Ecto neural progenitor cell (in vitro differentiated cells): ENCODE measurements at places on chromosomes 1 and 21.

DNA sequence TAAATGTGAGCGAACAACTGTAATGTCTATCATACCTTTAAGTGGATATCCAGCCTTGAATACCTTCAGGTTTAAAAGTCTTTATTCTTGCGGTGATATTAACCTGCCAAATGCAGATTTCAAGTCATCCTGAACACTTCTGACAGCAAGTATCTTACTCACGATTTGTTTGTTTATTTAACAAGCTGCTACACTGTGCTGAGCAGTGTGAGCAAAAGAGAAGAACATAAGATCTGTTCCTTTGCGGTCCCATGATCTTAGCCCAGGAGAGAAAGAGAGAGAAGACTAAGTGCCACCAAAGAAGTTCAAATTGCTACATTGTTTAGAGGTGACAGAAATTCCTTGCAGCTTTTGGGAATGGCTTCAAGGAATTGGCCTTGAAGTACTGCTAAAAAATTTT lies 9.5 kb upstream of the IL24 start:
- no peak for DNase-seq

DNA sequence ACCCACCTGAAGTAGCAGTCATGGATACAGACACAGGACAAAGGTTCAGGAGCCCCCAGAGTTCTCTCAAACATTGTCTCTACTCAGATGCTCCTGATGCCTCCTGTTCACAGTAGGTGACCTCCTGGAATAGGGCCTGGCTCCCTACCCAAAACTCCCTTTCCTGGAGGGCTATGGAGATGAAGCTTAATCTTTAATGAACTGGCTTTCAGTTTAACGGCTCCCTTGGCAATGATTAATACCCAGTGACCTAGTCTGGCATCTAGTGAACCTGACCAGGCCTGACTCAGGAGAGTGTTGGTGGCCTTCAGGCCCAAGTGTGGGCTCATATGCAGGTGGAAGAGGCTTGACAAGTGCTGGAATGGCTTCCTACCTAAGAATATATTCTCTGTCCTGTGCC lies 65.2 kb upstream of the TRABD2B start:
- no peak for DNase-seq

- DNase-seq: no peak
These were observed 133.4 kb downstream of the COP1 start for GRCh38 chr1:176073524-176074157.

DNA sequence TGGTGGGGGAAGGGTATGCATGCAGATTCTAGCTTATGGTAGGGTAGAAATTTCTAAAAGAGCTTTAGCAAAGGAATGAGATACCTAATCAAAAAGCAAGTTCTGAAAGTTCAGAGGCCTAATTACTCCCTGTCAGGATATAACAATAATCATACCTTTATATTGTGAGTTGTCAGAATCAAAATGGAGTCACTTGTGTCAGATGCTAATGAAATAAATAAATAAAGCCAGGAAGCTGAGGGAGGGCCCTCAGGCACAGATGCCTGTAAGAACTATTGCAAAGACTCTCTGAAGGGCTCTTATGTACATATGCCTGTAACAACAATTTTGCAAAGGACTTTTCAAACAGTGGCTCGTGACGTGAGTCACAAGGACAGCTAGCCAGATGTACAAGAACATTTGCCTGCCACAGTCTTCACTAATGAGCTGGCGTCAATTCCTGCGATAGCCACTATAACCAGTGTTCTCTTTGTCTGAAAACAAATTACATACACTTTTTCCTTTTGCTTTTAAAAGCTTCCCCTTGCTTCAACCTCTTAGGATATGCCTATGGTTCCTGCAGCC lies 27.4 kb upstream of the DNASE2B start:
- DNase-seq: no peak

DNA sequence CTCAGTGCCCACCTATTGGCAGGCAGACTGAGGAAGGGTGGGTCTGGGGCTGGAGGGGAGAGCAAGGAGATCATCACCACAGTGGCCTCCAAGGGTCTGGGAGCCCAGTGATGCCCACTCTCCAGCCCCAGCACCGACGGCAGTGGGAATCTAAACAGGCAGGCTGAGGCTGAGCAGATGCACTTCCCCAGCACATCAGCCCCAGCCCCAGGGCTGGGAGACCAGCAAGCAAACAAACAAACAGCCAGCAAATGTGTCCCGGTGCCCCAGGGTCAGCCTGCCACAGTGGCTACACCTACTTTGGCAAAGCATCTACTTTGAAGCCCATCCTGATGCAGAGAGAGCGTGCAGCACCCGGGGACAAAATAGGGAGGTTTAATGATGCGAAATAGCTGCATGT lies 216.3 kb upstream of the ZC3H12A start:
- no peak for DNase-seq

DNA sequence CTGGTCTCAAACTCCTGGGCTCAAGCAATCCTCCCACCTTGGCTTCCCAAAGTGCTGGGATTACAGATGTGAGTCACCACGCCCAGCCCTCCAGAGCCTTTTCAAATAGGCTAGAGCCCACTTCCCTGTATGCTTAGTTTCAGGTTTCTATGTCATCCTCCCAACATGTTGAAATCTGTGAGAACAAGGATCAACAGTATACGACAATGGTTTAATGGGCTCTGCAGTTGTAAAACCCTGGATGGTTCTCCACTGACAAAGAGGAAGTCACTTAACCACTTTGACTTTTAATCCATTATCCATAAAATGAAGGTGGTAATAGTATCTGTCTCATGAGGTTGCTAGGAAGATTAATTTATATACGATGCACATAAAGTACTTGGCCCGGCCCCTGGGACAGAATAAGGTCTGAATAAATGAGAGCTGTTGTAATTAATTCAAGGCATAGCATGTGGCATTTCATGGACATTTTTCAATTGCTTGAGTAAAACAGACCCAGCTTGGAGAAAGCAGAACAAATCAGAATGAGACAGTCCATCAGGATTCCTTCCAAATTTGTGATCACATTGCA lies 113.9 kb upstream of the ZNF648 start:
- DNase-seq: no peak

DNA sequence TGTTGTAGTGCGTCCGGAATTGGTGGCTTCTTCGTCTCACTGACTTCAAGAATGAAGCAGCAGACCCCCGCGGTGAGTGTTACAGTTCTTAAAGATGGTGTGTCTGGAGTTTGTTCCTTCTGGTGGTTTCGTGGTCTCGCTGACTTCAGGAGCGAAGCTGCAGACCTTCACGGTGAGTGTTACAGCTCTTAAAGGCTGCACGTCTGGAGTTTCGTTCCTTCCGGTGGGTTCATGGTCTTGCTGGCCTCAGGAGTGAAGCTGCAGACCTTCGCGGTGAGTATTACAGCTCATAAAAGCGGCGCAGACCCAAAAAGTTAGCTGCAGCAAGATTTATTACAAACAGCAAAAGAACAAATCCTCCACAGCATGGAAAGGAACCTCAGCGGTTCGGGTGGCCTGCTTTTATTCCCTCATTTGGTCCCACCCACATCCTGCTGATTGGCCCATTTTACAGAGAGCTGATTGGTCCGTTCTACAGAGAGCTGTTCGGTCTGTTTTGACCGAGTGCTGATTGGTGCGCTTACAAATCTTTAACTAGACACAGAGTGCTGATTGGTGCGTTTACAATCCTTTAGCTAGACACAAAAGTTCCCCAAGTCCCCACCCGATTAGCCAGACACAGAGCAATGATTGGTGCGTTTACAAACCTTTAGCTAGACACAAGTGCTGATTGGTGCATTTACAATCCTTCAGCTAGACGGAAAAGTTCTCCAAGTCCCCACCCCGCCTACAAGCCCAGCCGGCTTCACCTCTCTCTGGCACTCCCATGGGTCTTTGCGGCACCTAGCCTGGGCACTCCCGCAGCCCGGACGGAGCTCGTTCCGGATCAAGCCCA lies 49.6 kb upstream of the KRTAP19-8 start:
- no peak for DNase-seq

- peak; percentile 29 for DNase-seq
These were observed 421.5 kb downstream of the PTPRU start for GRCh38 chr1:29657816-29658215.

GRCh38 chr1:244171241-244171985 lies 120.3 kb downstream of the ZBTB18 start:
- DNase-seq: no peak

DNA sequence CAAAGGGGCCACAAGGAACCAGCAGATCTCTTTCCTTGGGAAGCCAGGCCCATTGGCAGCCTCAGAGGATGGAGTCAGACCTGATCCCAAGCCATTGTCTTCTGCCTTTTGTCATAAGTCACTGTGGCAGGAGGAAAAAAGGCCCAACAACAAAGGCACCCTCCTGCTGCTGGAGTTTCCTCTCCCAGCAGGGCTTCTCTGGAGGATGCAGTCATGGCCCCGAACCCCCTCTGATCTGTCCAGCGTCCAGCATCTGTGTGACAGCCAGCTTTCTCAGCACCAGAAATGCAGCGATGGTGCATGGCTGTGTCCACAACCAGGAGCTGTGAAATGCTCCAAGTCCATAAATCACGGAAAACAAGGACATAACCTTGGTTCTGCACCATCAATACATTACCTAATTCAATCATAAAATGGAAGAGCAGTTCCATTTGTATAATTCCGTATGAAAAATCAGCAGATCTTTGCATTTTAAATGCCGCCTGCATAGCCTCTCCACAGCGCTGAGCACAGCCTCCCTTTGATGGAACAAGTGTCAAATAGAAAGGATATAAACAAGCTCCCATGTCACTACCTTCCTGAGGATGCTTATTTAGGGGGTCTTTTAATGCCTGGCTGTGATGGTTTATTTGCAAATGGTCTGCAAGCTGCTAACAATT lies 30.6 kb downstream of the AJAP1 start:
- DNase-seq: no peak

GRCh38 chr1:204758601-204759000 lies 73.1 kb upstream of the LRRN2 start:
- DNase-seq: no peak

DNA sequence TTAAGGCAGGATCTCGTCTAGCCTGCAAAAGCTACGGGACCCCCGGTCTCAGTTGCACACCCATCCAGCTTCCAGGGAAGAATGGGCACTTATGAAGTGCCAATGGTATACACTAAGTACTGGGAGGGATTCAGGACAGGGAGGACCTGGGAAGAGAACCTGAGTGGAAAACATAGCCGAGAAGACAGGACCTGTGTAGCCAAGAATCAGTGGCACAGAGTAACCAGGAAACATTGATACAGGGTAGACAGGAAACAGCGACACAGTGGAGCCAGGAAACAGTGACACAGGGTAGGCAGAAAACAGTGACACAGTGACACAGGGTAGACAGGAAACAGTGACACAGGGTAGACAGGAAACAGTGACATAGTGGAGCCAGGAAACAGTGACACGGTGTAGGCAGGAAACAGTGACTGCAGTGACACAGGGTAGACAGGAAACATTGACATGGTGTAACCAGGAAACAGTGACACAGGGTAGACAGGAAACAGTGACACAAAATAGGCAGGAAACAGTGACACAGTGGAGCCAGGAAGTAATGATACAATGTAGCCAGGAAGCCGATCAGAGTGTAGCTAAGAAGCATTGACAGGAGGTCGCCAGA lies 138.0 kb upstream of the ARHGEF16 start:
- DNase-seq: no peak

- DNase-seq: no peak
These were observed 219.0 kb downstream of the LRRIQ3 start for GRCh38 chr1:73978964-73979363.

- no peak for DNase-seq
These were observed 47.3 kb downstream of the SAMD13 start for GRCh38 chr1:84348759-84349158.

DNA sequence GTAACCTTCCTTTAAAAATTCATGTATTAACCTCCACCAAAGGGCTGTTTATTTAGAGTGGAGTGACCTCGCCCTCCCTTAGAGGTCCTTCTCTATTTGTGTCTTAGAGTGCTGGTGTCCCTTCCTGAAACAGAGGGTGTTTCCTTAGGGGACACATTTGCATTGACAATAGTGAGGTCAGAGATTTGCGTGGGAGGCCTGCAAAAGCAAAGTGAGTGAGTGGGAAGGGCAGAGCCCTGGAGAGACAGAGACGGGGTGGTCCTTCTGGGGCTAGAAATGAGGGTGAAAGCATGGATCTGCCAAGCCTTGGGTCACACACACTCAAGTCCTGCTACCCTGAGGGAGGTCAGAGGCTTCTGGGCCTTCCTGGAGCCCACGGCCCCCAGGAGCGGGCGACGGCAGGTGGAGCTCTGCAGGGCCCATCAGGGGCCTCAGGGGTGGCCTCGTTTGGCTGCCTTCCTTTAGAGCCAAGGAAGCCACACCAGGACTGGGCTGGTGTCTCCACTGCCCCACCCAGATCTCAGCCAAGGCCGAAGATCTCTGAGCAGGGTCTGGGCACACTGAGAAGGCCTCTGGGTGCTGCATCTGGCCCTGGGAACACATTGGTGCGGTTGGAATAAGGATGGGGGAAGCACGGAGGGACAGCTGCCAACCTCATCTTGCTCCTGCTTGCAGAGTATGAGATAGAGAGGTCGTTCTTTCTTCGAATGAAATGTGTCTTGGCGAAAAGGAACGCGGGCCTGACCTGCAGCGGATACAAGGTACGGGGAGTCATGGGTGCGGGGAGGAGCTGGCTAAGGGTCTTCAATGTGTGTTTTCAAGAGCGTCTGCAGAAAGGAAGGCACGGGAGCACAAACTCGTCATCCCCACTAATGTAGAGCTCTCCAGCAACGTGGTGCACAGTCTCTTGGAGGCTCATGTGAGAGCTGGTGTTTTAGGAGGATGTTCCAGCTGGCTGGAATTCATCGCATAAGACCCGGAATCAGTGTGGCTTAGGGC lies 23.8 kb downstream of the SIM2 start:
- DNase-seq: no peak

- DNase-seq: no peak
These were observed 13.7 kb downstream of the PARS2 start for GRCh38 chr1:54750596-54750995.

DNA sequence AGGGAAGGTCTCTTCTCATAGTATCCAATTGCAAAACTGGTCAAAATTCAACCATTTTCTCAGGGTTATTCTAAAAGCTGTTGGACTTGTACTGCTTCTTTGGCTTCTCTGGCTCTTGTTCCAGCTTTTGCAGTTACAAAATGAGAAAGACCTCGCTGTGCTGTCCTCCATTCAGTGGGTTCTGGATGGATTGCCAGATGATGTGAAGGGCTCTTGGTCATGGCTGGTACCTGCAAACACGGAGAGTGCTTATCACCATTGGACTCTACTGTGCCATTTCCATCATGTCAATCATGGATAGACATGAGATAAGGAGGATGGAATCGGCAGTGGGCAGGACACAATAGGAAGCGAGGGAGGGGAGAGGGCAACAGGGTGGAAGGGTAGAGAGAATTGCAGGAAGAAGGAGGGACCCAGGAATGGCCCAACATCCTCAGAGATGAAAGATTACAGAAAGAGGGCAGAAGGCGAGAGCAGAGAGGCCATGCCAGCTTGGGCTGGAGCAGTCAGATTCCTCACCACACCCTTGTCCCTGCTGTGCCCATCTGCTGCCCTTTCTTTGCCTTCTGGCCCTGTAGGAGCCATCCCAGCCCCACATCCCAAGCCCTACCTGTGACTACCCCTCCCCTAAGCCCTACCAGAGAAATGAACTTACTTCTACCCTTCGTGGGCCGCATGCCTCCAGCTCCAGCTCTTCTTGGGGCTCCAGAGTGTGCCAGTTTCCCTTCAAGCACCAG lies 70.3 kb downstream of the HIVEP3 start:
- DNase-seq: no peak

- DNase-seq: no peak
These were observed 21.9 kb upstream of the EPS8L3 start for GRCh38 chr1:109785446-109786111.
